Heart right ventricle (tissue), 16 donors: ENCODE measurements at places on chromosomes 4 and X. TPM values are rescaled to one million over a fixed set of nuclear protein-coding genes. Genes with fewer than 3 reads are reported as not detected.

The STBD1 gene
- 17.2 TPM for total RNA-seq

The SCML1 gene
- 6.0 TPM for total RNA-seq

The CLDN22 gene
- not detected for total RNA-seq

The SMC1A gene
- 34.2 TPM for total RNA-seq

The SRPX2 gene
- 7.3 TPM for total RNA-seq

The CENPVL2 gene
- not detected for total RNA-seq

The P2RY4 gene
- total RNA-seq = not detected

The MAGEA2B gene
- total RNA-seq = not detected

The GPR143 gene
- not detected for total RNA-seq

The CSAG2 gene
- not detected for total RNA-seq

The RBM46 gene
- total RNA-seq = not detected

The COL4A6 gene
- 5.7 TPM for total RNA-seq

The TMPRSS11A gene
- total RNA-seq = not detected

The CT45A3 gene
- total RNA-seq = not detected

The DUSP9 gene
- total RNA-seq = not detected

The SHROOM2 gene
- 0.60 TPM for total RNA-seq

The MAGEB17 gene
- total RNA-seq = not detected

The KIT gene
- total RNA-seq = 0.97 TPM

The MORF4L2 gene
- total RNA-seq = 244 TPM

The GABRE gene
- 31.0 TPM for total RNA-seq

The ZCCHC12 gene
- not detected for total RNA-seq

The ADH6 gene
- total RNA-seq = 0.08 TPM

The MTNR1A gene
- total RNA-seq = not detected

The SMAD1 gene
- total RNA-seq = 15.6 TPM

The FABP2 gene
- not detected for total RNA-seq
